ENCODE measurements at places on chromosomes 7 and 10.

- H3K4me1 ChIP-seq: peaks cover 19% of the 10 kb centered on the region
- no peak for DNase-seq
- peaks cover 9% of the 10 kb centered on the region for H3K27me3 ChIP-seq
- no peak overlapping the region for H3K4me3 ChIP-seq
- H3K27ac ChIP-seq: no peak overlapping the region
Measured at GRCh38 chr10:96716390-96716789, 3.9 kb downstream of the PIK3AP1 start.

DNA sequence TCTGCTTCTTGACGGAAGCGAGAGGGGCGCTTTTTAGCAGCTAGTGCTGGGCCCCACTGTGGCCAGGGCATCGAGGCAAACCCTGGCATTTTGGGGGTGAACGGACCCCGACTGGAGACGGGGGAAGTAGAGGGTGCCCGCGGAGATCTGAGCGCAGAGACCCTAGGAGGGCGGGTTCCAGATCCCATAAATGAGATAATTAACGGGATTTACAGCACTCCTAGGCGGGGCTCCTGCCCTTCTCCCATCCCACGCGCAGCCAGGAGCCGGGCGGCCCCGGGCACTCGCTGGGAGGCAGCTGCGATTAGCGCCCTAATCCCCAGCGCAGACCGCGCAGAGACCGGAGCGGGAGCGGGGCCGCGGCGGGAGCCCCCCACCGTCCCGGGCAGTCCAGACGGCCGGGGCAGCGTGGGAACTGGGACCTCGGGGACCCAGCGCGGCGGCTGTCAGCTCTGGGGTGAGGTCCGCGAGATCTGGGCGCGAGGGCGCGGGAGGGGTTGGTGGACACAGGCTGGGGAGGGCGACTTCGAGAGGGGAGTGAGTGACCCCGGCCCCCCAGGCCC lies 735 bp downstream of the JCAD start:
- H3K27me3 ChIP-seq: peaks cover 41% of the 10 kb centered on the region
- peaks cover 39% of the 10 kb centered on the region for H3K4me1 ChIP-seq
- peak overlapping the region; percentile 73 for H3K4me3 ChIP-seq
- DNase-seq: peak; percentile 26
- no peaks in the 10 kb centered on the region for H3K36me3 ChIP-seq

- no peak for DNase-seq
- H3K27me3 ChIP-seq: no peaks in the 10 kb centered on the region
- H3K36me3 ChIP-seq: no peaks in the 10 kb centered on the region
- no peak overlapping the region for H3K4me3 ChIP-seq
Measured at GRCh38 chr10:17685233-17685840, 41.4 kb downstream of the STAM start.

GRCh38 chr7:16929146-16929762 lies 47.5 kb upstream of the AGR3 start:
- DNase-seq: no peak
- no peak overlapping the region for H3K4me3 ChIP-seq
- H3K27me3 ChIP-seq: no peaks in the 10 kb centered on the region
- no peak overlapping the region for H3K27ac ChIP-seq
- no peaks in the 10 kb centered on the region for H3K36me3 ChIP-seq
